NCI-H1436 treated with DMSO at 0.1 percent for 48 hours (cell line): ENCODE measurements at places on chromosomes 5 and 9.

DNA sequence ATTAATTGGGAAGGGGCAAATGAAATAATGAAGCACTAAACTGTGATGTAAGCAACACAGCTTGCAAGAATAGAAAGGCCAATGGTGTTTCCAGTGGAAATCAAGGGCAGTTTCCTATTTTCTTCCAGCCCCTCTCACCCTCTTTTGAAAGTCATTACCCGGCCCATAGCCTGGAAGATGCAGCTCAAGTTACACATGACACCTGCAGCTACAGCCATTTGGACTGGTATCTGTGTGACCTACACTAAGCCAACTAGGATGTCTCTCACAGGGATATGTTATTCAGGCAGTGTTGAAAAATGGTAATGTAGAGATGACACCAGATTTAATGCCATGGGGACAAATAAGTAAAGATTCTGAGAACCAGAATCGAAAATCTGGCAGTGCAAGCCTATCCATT lies 439.4 kb upstream of the ZNF462 start:
- DNase-seq, result no peak

DNA sequence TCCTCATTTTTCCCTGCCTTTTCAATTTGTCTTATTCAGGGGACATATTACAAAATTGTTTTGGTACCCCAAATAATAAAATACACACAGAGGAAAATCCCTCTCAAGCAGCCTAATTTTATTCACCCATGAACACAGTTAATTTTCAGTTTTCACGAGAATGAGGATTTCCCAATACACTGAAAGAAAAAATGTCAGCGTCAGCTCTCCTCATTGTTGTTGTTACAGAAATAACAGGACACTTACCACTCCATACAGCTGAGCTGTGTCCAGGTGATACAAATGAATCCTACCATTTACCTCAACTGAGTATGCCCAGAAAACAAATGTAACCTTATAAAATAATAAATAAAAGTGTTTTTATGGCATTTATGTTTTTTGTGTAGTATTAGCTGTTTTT lies 144.6 kb upstream of the PCA3 start:
- DNase-seq, result no peak

DNA sequence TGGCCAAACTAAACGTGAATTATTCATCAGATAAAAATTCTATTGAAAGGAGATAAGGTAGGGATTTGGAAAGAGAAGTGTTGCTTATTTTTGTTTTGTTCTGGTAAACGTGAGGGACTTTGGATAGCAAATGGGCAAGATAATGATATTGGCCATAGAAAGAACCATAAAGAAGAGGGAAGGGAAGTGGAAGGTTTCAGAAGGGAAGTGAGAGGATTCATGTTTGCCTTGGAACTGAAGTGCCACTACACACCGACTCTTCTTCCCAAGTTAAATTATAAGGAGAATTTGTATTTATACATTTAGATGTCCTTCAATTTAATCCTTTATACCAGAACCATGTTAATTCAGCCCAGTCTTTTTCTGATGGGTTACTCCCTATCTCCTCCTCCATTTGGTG lies 42.1 kb upstream of the TAF11L2 start:
- no peak for DNase-seq

DNA sequence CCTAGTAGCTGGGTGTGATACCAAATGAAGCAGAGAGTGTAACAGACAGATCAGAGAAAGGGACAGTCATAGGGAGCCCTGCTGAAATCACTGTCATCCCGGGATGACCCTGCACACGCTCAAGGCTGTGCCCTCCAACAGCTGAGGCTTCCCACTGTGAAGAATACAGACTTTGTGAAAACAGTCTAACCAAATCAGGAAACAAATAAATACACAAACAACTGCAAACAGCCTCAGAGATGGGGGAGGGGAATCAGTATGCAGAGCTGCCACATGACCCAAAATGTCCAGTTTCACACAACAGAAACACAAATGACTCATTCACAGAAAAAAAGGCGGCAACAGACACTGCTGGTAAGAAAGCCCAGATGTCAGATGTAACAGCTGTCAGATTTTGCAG lies 101.9 kb downstream of the ADAMTS2 start:
- DNase-seq, result no peak

DNA sequence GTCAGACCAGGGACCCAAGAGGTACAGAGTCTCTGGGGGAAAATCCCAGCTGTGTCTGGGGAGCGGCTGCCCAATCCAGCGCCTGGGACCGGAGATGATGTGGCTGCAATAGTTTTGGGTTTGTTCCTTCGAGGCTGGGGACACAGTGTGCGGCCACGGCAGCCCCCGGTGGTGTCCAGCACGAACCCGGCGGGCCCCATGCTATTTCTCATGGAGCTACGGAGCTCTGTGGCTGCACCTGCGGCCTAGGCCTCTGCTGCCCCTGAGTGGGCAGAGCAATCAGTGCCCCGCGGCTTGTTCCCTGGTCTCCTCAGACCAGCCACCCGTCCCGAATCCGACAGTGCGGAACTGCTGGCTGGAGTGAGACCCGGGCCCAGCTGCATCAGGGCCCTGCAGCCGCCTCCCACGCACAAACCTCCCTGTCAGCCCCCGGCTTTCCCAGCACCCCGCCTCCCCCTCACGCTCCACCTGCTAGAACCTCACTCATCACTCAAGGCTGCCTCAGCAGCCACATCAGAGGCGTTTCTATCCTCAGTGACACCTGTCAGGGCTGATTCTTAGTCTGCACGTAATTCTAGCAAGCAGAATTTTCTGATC lies 29.0 kb downstream of the SARDH start:
- DNase-seq, result no peak

GRCh38 chr9:100440071-100440470 lies 13.1 kb downstream of the MSANTD3 start:
- DNase-seq, result no peak

DNA sequence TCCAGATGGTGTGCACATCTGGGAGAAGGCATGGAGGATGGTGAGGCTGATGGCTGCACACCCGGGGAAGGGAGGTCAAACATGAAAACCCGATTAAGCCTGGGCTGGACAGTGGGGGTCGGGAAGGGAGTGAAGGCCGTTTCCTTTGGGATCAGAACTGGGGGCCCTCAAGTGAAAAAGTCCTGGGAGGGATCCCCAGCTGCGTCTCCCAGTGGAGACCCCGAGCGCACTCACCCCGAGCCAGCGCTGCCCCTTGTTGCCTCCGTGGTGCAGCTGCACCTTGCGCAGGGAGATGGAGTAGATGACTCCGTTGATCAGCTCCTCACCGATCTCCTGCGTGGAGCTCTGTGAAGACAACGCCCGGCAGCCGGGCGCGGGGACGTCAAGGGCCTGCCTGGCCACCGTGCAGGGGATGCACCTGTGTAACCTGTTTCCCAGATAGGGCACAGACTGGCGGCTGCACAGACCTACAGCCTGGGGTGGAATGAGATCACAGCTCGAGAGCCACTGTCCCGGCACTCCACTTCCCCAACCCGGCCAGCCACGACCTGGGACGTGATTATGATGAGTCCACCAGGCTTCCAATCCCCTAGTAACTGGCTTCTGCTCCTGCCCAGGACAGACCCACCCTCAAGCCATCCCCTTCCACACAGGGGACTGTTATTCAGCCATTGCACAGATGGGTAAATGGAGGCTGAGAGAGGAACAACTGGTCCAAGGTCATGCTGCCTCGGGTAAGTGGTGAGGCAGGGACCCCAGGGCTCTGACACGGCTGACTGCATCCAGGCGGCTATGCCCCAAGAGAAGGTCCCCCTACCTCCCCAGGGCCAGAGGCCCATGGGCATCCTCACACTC lies 9.0 kb downstream of the RALGDS start:
- no peak for DNase-seq

GRCh38 chr5:346229-346935 lies 24.9 kb downstream of the AHRR start:
- no peak for DNase-seq
